ENCODE measurements at places on chromosomes 3 and 15.

- no peak for DNase-seq
Measured at GRCh38 chr3:192834428-192834827, 83.2 kb downstream of the MB21D2 start.

DNA sequence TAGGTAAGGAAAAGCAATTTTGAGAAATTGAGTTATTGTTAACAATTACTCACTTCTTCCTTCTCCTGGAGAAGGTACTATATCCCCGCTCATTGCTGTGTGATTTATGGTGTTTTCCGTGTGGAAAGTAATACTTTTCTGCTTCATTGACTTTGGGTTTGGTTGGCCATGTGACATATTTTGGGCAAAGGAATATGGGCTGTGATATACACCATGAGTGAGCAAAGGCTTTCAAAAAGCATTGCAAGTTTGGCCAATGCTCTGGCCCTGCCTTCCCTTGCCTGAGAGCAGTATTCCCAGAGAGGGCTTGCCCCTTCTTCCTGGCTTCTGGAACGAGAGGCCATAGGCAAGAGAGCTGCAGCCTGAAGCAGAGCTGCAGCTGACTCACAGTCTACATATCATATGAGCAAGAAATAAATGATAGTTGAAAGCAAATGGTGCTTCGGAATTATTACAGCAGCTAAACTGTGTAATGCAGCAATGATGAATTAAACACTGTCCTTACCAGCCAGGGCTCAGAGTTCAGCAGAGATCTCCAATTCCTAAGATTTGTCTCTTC, 216.8 kb upstream of the CD96 start:
- DNase-seq = no peak

DNA sequence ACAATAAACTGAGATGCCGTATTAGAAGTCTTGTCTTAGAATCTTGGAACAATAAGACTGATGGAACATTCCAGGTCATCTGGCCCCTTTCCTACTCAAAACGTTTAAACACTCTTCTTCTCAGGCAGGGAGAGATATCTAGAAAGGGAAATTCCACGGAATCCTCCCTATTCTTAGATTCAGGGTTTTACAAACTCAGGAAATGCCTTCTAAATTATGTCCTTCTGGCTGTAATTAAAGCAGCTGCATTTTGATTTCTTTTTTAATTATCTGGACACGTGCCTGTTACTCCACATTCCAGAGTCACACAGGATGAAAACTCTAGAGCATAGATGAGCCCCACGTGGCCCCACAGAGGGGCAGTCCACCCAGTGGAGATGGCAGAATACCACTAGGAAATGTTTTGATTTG, 41.5 kb upstream of the MTMR10 start:
- DNase-seq = no peak

- DNase-seq = no peak
Measured at GRCh38 chr3:115580566-115580965, 42.7 kb upstream of the GAP43 start.

DNA sequence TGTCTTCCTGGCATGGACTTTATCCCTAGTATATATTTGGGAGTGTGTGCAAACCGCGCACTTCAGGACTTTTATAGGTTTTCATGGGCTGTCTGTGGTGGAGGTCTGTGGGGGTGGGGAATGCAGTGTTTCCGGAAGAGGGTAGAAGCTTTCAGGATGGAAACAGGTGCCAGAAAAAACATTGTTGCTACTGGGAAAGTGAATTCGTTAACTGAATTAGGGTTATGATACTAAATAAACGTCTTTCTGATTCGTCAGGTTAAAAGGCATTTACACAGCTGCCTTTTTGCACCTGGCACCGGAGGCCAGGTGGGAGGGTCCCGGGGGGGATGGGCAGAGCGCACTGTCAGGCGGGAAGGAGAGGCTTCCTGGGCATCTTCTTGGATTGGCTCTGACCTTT, 62.1 kb downstream of the SLCO3A1 start:
- no peak for DNase-seq

DNA sequence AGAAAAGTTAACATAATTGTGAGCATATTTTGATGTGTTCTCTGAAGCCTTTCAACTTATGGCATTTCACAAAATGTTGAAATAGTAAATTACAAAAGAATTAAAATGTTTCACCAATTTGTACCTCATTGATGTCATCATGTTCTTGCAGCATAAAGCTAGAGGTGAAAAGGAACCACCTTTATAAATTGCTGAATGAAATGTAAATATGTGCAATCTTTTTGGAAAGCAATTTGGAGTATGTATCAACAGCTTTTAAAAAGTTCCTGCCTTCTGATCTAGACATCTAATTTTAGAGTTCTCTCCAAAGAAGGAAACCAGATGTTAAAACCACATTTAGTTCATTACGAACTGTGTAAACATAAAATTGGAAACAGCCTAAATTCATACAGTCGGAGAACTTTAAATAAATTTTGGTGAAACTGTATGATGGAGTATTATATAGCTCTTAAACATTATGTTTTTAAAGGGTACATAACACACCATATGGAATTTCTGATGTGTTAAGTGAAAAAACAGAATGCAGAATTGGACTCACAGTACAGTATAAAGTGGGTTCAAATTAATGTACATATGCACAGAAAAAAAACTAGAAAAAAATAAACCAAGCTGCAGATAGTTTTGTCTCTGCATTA, 311.2 kb upstream of the NAALADL2 start:
- DNase-seq = no peak

- DNase-seq = no peak
Measured at GRCh38 chr3:111173328-111173900, 101.8 kb downstream of the NECTIN3 start.

Data from iPS DF 6.9 (cell line).